Stimulated activated effector memory CD8-positive, alpha-beta T cell treated with anti-CD3 and anti-CD28 coated beads, Interleukin-12 subunit alpha, Interleukin-12 subunit beta, amount 100 ng/mL, for 72 hours (primary cell): ENCODE measurements at places on chromosomes 2 and 18.

DNA sequence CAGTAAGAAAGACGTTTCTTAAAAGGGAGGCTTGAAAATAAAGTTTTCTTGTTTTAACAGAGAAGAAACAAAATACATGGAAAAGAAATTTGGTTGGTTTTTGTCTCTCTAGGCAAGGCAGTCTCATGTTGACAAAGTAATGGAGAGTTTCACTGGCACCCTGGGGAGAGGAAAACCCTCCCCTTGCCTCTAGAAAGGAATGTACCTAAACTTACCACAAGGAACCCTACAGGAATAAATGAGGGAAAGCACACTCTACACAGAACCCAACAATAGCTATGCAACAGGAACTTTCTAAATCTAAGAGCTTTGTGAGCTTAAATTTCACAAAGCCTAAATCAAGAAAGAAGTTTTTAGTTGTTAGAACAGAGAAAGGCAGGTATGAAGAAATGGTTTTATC is 37.0 kb downstream of the FIGN start:
- no peak for DNase-seq

DNA sequence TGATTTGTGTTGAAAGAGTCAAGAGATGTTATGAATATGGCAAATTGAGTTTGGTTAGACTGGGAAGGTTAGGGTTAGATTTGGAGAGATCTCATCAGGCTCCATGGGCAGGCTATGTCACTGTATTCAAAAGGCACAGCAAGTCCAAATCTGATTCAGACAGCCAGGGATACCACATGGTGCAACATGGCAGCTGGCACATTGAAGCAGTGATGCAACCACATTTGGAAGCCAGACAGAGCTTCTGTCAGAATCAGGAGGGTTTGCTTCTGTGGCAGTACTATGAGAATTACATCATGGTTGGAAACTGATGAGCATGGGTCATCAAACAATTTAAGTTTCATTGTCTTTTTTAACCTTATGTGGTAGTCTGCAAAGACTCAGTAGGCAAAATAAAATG is 772.2 kb downstream of the SUCLG1 start:
- no peak for DNase-seq

GRCh38 chr2:197284956-197285355 is 25.6 kb downstream of the ANKRD44 start:
- no peak for DNase-seq

GRCh38 chr2:109597283-109597682 is 16.5 kb downstream of the SEPTIN10 start:
- DNase-seq = no peak

DNA sequence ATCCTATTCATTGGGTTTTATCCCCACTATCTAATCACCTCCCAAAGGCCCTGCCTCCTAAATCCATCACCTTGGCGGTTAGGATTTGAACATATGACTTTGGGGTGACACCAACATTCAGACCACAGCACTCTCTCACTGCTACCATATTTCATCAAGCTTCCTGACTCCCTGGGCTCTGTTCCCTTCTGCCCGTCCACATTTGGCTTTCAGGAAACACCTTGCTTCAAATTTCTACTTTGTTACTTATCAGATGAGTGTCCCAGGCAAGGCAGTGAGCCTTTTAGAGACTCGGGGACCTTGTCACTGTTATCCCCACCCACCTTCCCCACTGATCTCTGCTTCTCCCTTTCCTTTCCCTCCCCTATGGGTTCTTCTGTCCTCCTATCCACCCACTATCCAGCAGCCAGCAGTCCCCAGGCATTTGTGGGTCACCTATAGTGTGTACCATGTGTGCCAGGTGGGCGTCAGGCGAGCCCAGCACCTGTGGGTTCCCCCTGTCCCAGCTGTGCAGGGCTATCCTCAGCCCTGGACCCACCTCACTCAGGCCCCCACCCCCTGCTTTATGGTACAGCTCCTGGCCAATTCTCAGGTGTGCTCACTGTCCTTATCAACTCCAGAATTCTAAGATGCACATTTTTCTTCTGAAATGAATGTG is 230.9 kb downstream of the LOXHD1 start:
- no peak for DNase-seq

DNA sequence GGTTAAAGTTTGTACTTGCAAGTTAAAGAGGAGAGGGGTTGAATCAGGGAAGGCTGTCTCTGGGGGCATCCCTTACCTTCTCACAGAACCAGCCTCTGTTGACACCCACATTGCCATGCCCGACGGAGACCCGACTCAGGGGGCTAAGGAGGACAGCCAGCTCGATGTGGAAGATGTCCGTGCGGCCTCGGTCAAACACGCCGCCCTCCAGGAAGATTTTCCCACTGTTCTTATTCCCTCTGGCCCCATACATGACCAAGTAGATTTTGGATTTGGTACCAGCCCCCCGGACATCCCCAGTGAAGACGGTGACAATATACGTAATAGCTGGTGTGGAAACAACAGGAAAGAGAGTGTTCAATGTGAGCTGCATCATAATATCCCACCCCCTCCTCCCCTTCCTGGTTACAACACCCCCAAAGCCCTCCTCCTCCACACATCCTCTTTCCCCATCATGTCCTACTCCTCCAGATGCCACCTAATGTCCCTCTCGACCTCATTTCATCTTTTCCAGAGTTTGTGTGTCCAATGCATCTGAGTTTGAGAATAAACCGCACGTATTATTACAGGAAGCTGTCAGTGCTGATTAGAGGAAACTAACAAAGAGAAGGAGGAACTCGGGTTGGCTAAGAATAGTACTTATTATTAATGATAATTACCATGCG is 55.7 kb downstream of the LOXHD1 start:
- DNase-seq = no peak

DNA sequence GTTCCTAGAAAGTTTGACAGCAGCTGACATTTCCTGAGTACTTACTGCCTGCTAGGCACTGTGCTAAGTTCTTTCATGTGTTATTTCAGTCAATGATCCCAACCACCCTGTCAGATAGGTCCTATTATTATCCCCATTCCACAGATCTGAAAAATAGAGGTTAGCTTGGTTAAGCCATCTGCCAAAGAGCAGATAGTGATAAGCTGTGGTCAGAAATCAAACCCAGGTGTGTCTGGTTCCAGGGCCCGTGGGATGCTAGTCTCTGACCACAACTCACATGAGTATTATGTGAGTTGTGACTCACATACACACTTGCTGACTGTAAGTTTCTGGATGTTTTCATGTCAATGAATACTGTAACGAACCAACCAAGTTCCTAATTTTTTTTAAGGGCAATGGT is 132.0 kb upstream of the APCDD1 start:
- DNase-seq = no peak

GRCh38 chr2:176092270-176093144 is at the start of gene HOXD13:
Gene HOXD13, plus strand, starts transcription at chr2:176092721. Its CDS starts 170 bp downstream, at chr2:176092891.
- no peak for DNase-seq

- no peak for DNase-seq
These were observed 63.5 kb upstream of the RASGRP3 start for GRCh38 chr2:33412920-33413319.

- no peak for DNase-seq
These were observed 225.8 kb downstream of the PIEZO2 start for GRCh38 chr18:10923551-10924070.

DNA sequence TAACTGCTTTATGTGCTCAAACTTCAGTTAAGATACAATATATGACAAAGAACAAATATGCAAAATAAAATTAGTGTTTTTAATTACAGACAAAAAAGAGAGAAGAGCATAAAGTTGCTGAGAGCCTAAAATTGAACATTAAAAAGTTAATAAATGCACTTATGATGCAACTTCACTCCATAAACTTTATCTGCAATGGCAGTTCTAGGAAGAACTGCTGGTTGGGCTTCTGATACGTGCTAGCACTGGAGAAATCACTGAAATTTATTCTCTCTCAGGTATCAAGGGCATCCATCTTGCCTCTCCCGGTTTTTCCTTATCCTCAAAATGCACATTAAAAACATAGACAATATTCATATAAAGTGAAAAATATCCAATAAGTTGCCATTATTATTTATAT is 35.7 kb downstream of the MYO3B start:
- DNase-seq = no peak

- no peak for DNase-seq
These were observed 143.3 kb downstream of the IRS1 start for GRCh38 chr2:226656367-226656766.

DNA sequence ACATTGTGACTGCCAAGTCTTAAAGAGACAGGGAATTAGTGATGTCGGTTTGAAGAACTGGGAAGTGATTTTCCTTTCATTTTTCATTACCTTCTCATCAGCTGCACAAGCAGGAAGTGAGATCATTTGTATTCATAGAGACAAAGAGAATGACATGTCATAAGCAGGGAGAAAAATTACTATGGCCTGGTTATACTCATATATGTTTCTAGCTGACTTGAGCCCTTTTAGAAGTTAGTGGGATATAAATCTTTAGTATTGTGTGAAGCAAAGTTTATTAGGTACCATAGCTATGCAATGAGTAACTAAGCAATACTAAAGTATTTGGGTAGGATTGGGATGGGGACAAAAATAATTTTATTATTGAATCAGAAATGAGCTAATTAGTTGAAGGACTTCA is 284.1 kb downstream of the PID1 start:
- DNase-seq = no peak

DNA sequence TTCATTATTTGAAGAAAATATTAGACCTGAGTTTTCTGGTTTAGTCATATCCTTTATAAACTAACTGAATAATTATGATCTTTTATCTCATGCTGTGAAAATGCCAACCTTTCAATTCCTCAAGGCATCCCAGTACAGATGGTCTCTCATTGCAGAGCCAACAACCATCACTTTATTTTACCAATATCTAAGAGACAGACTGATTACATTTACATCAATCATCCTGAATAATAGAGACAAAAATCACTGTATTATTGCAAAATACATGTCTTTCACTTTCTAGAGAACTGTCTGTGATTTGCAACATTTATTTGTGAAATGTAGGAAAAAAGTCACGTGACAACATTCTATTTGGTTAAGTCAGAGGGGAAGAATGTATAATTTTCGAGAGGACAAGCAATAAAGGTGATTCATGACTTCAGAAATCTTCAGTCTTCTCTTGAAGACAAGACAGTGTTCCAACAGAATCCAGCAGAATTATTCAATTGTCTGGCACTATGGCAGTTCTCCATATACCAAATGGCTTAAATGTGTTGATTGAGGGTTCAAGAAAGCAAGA is 503.6 kb upstream of the SYT4 start:
- DNase-seq = no peak

DNA sequence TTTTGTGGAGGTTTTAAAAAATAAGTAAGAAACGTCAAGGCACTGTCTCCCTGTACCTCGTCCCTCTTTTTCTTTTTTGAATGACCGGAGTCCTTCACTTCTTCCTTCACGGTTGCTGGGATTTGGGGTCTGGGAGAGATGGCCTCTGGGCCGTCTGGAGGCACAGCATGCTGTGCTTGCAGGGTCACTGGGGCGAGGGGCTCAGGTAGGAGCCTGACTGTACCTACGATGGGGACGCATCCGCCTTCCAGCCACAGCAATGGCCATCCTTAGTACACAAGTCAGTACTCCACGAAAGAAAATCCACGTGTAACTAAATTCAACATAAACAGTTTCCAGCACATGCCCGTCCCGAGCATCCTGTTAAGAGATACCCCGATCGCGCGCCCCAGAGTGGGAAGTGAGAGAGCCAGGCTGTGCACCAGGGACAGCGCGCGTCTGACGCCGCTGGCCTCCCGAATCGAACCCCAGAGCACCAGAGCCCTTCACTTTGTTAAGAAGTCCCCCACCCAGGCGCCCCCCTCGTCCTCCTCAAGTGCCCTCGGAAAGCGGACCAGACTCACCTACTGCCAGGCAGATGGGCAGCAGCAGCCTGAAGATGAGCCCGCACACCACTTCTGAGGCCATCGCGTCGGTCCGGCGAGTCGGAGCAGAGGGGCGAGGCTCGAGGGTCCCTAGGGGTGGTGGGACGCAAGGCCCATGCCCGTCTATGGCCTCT is 1.2 kb downstream of the PIEZO2 start:
- DNase-seq = no peak

DNA sequence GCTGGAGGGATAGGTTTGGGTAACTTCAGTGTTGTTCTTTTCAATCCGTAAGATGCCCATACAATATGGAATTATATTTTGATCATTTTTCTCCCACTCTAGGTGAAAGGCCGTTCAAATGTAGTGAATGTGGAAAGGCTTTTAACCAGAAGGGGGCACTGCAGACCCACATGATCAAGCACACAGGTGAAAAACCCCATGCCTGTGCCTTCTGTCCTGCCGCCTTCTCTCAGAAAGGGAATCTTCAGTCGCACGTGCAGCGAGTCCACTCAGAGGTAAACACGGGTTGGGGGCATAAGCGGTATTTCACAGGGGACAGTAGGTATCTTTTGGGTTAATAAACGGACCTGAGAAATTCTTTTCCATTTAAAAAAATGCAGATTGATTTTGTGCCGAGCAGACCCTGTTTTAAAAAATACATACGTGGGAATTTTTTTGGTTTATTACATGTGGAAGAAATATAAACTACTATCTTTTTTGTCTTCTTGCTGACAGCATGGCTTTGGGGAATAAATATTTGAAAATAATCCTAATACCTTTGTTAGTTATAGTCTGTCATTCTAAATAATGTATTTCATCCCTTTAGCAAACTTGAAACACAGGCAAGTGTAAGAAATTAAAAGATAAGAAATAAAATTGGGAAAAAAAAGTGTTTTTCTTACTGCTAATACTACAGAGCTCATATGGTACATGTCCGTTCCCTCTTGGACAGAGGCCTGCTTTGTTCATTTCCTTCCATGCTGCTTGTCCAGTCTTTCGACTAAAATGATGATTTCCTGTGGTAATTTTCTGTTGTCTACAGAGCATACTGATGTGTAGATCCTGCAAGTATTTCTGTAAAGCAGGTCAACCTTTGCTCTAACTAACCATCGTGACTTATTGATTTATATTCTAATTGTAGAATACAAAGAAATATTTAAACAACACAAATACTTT is 53.3 kb downstream of the ZNF236 start:
- no peak for DNase-seq

DNA sequence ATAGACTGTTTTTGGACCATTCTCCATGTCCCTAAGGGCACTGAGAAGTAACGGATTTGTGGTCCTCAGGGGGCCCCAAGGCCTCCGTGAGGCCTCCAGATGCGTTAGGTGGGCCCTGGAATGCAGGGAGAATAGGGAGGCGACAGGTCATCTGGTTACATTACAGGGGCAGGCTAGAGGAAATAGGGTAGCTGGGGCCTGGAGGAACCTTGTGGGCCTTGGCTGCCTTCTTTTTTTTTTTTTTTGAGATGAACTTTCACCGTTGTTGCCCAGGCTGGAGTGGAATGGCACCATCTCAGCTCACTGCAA is 28.9 kb downstream of the ZFP36L2 start:
- DNase-seq = no peak

GRCh38 chr2:222993920-222994650 is 57.9 kb upstream of the KCNE4 start:
- no peak for DNase-seq

DNA sequence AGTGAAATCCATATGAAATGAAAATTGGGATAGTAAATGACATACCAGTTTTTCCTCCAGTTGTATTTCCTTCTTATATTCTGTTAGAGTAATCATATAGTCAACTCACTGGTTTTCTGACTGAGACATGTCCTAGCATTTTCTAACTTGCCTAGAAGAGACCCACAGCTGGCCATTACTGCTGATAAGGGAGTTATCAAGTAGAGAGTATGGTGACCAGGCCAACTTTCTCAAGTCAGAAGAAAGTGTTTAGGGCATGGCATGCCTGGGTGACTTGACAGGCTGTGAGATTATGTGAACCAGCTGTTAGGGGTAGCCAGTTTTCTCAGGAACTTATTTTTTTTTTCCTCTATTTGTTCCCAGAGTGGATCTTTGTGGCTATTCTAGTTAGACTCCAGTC is 81.2 kb downstream of the GPD2 start:
- DNase-seq = no peak
